Naive thymus-derived CD8-positive, alpha-beta T cell (primary cell): ENCODE measurements at places on chromosomes 6 and 20. TPM values are rescaled to one million over a fixed set of nuclear protein-coding genes. Genes with fewer than 3 reads are reported as not detected.

GRCh38 chr20:64156136-64156885 lies 7.9 kb upstream of the MYT1 start:
- H3K27me3 ChIP-seq: peaks cover 29% of the 10 kb centered on the region
- no peak for DNase-seq
- no peaks in the 10 kb centered on the region for H3K36me3 ChIP-seq
- H3K4me3 ChIP-seq: no peak overlapping the region
- H3K4me1 ChIP-seq: no peaks in the 10 kb centered on the region
- no peak overlapping the region for H3K27ac ChIP-seq

MYBL2 gene
- not detected for polyA plus RNA-seq

HM13 gene
- 113 TPM for polyA plus RNA-seq

GRCh38 chr6:157530724-157531168 lies 149.8 kb downstream of the ZDHHC14 start:
- no peaks in the 10 kb centered on the region for H3K27me3 ChIP-seq
- H3K4me3 ChIP-seq: no peak overlapping the region
- no peak overlapping the region for H3K27ac ChIP-seq

GRCh38 chr20:3135507-3136070 lies 24.1 kb downstream of the FASTKD5 start:
- peaks cover 26% of the 10 kb centered on the region for H3K4me1 ChIP-seq
- no peaks in the 10 kb centered on the region for H3K27me3 ChIP-seq
- H3K4me3 ChIP-seq: no peak overlapping the region
- no peak for DNase-seq

GRCh38 chr6:121951123-121951522 lies 448.3 kb upstream of the HSF2 start:
- no peak overlapping the region for H3K27ac ChIP-seq
- H3K27me3 ChIP-seq: peaks cover 3% of the 10 kb centered on the region
- peaks cover 3% of the 10 kb centered on the region for H3K36me3 ChIP-seq

DNA sequence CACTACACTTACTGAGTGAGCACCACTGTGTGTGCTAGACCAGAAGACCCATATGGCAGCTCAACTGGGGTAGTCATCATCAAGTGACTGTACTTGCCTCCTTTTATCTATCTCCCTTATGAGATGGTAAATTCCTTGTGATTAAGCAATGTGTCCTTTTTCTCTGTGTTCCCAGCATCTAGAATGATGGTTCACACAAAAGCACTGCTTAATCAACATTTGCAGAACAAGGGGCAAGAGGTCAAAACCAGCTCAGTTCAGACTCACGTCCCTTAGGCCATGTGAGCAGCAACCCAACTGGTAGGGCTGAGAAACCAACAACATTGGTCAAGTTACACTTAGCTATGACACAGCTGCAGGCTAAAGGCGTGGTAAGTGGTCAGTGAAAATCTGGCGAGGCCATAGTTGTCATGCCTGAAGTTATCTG lies 10.0 kb downstream of the TRAM2 start:
- no peak for DNase-seq
- peak overlapping the region; percentile 14 for H3K4me3 ChIP-seq
- peaks cover 38% of the 10 kb centered on the region for H3K4me1 ChIP-seq
- H3K27me3 ChIP-seq: no peaks in the 10 kb centered on the region

- no peaks in the 10 kb centered on the region for H3K36me3 ChIP-seq
- H3K27me3 ChIP-seq: no peaks in the 10 kb centered on the region
- H3K4me3 ChIP-seq: no peak overlapping the region
Observed at GRCh38 chr6:21270636-21271201, 322.8 kb upstream of the SOX4 start.

GRCh38 chr6:13550656-13551055 lies 23.7 kb upstream of the SIRT5 start:
- no peaks in the 10 kb centered on the region for H3K4me1 ChIP-seq
- H3K36me3 ChIP-seq: peaks cover 2% of the 10 kb centered on the region
- no peak overlapping the region for H3K27ac ChIP-seq
- peaks cover 5% of the 10 kb centered on the region for H3K27me3 ChIP-seq
- no peak for DNase-seq

C2 gene
- polyA plus RNA-seq: not detected

ESR1 gene
- 0.11 TPM for polyA plus RNA-seq

DNA sequence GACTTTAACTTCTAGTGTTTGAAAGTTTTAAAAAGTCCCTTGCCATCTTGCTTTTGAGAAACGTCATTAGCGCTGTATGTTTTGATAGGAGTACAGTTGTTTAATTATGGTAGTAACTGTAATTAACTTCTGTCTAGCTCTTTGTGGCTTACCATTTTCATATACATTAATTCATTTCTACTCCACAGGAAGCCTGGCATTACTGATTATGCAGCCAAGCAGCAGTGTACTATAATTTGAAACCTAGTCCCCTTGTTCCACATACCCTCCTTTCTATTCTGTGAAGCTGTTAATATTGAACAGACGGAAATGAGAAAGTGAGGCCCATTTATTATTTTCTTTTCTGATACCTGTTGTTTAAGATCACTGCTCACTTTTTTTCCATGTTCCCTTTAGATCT lies 235.4 kb downstream of the CDKAL1 start:
- H3K36me3 ChIP-seq: peaks cover 24% of the 10 kb centered on the region
- H3K4me1 ChIP-seq: no peaks in the 10 kb centered on the region
- no peaks in the 10 kb centered on the region for H3K27me3 ChIP-seq
- H3K4me3 ChIP-seq: no peak overlapping the region
- no peak overlapping the region for H3K27ac ChIP-seq

DNA sequence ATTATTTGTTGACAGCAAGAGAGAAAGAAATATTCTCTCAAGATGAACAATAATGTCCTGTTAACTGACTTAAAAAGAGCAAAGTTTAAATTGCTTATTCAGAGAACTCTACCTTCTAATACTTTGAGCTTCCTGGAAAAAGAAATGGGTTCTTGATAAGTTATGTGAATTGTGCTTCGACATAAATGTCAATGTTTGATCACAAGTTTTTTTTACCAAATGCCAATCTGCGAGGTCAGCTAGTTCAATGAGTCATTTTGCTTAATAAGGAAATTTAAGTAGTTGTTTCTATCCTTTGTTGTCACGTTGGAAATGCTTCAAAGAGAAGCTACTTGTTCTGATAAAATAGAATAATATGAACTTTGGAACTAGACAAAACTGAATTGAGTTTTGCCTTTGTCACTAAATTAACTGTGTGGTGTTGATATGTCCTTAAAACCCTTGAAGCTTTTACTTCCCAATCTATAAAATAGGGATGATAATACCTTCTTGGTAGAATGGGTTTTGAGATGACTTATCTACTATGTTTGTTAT lies 642.1 kb upstream of the FLRT3 start:
- H3K27ac ChIP-seq: no peak overlapping the region
- H3K4me1 ChIP-seq: no peaks in the 10 kb centered on the region

PNLDC1 gene
- polyA plus RNA-seq: not detected

DNA sequence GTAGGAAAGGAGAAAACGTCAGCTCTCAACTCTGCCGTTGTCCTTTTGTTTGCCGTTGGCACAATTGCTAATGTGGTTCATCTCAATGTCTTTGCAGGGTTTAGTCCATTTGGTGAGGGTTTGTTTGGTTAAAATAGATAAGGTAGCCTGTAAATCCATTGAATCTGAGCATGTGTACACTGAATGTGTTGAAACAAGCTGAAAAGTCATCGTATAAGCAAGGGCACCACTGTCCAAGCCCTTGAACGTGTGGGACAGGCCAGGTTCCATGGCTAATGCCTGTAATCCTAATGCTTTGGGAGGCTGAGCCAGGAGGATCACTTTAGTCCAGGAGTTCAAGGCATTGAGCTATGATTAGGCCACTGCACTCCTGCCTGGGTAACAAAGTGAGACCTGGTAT lies 224.7 kb upstream of the PLCB4 start:
- no peak for DNase-seq
- no peak overlapping the region for H3K4me3 ChIP-seq
- H3K27ac ChIP-seq: no peak overlapping the region
- no peaks in the 10 kb centered on the region for H3K36me3 ChIP-seq
- H3K4me1 ChIP-seq: no peaks in the 10 kb centered on the region

DNA sequence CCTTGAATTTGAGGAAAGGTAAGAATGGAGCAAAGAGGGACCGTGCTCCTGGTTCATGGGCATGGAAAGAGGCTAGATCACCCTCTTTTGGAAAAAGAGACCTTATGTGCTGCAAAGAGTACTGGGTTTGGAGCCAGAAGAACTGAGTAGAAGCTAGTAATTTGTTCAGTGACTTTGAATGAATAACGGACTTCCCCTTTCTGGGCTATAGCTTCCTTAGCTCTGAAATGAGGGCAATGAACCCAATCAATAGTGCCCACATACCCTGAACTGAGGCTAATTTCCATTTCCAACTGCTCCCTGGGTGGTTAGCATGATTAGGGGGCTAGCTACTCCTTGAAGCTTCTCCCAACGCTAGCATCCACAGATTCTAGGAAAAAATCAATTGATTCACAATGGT lies 121.4 kb downstream of the UNC5CL start:
- no peak overlapping the region for H3K4me3 ChIP-seq
- peaks cover 17% of the 10 kb centered on the region for H3K27me3 ChIP-seq
- H3K36me3 ChIP-seq: no peaks in the 10 kb centered on the region
- H3K4me1 ChIP-seq: no peaks in the 10 kb centered on the region

- H3K27me3 ChIP-seq: no peaks in the 10 kb centered on the region
- no peak overlapping the region for H3K4me3 ChIP-seq
- H3K36me3 ChIP-seq: no peaks in the 10 kb centered on the region
- DNase-seq: no peak
- no peak overlapping the region for H3K27ac ChIP-seq
- peaks cover 10% of the 10 kb centered on the region for H3K4me1 ChIP-seq
Observed at GRCh38 chr6:158863646-158864045, 44.5 kb upstream of the EZR start.

DNA sequence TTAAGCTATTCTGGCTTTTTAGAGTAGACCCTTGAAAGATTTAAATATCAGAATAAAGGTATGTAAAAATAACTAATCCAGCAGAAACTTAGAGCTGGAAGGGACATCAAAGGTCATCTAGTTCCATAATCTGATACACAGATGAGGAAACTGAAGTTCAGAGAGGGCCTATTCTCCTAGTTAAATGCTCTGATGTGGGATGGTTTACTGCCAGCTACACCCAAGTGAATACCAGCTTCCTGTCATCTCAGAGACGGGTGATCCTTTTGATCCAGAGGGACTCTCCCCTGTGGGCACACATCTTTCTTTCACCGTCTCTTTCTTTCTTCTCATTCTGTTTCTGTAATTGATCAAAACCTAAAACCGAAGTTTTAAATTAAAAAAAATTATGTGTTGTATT lies 94.1 kb downstream of the MAN1A1 start:
- H3K36me3 ChIP-seq: peaks cover 2% of the 10 kb centered on the region
- H3K4me3 ChIP-seq: no peak overlapping the region
- H3K4me1 ChIP-seq: peaks cover 11% of the 10 kb centered on the region
- no peaks in the 10 kb centered on the region for H3K27me3 ChIP-seq

LAMA4 gene
- polyA plus RNA-seq: not detected

C20orf144 gene
- polyA plus RNA-seq: not detected

DNA sequence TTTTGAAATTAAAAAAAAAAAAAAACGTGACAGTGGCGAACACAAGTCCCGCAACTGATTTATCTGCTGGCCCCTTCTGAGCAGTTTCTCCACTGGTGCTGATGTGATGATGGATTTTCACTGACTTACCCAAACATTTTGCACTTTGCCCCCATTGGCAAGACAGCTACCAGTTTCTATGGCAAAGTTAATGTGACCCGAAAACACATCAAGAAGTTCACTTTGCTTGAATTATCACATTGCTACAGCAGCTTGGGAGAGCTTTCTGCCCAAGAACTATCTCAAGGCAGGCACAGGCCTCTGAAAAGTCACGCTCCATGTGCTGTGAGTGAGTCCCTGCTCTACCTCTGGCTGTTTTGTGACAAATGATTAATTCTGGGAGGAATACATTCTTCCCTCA lies 127.9 kb upstream of the EDN1 start:
- DNase-seq: no peak
- H3K27me3 ChIP-seq: no peaks in the 10 kb centered on the region
- H3K4me1 ChIP-seq: peaks cover 38% of the 10 kb centered on the region
- H3K27ac ChIP-seq: no peak overlapping the region
- no peaks in the 10 kb centered on the region for H3K36me3 ChIP-seq

DNA sequence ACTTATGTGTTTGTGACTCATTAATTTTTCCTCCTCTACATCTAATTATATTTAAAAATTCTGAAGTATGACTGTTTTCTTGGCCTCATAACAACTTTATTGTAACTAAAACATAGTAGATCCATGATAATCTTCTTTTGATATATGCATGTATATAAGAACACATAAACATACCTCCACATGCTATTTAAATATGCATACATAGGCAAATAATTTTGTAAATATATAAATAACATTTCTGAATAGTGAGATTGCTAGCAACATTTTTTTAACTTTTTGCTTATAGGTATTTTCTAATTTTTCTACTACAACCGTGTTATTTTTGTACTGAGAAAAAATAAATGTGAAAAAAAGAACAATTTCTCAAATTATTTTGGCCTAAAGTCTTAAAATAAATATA lies 627.6 kb downstream of the HTR1B start:
- DNase-seq: no peak
- H3K4me1 ChIP-seq: no peaks in the 10 kb centered on the region
- H3K4me3 ChIP-seq: no peak overlapping the region
- H3K27ac ChIP-seq: no peak overlapping the region
- H3K27me3 ChIP-seq: no peaks in the 10 kb centered on the region

DNA sequence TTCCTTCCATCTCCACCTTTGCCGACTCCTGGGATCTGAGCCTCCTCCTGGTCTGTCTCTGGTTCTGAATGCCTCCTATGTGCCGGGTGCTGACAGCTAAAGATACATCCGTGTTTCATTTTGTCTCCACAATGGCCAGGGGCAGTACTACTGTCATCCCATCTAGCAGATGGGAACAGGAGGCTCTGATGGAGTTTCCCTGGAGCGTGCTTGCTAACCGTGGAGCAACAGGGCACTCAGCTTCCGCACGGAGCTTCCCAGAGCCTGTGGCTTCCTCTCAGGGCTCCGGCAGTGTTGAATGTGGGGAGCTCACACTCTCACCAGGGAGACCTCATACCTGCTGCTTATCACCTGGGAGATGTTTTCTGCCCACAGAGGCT lies 11.9 kb upstream of the NPBWR2 start:
- H3K27me3 ChIP-seq: peaks cover 10% of the 10 kb centered on the region
- H3K4me3 ChIP-seq: no peak overlapping the region
- no peak overlapping the region for H3K27ac ChIP-seq
- H3K36me3 ChIP-seq: no peaks in the 10 kb centered on the region

DNA sequence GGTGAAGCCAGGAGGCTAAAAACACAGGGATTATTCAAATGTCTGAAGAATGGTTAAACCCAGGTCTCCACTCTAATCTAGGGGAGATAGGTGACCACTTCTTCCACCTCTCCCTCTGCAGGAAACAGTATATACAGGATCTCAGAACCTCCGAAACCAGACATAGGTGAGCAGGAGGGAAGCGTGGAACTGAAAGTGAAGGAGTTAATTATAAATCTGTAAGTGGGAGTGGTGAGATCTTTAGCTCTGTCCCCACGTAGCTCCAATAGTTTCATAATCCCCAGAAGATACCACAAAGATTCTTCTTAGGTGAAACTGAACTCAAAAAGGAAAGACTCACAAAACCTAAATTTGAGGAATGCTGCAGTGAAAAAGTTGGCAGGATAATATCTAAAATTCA lies 76.8 kb downstream of the THEMIS start:
- no peaks in the 10 kb centered on the region for H3K27me3 ChIP-seq
- no peak overlapping the region for H3K27ac ChIP-seq
- H3K36me3 ChIP-seq: peaks cover 84% of the 10 kb centered on the region
- H3K4me3 ChIP-seq: peak overlapping the region; percentile 24
